ENCODE measurements at places on chromosomes 4 and X.
A peak's percentile ranks its signal among the peaks of the same experiment; 100 is the strongest.

GRCh38 chrX:71622576-71623450 is 4.5 kb upstream of the CXCR3 start:
- no peaks in the 10 kb centered on the region for H3K27me3 ChIP-seq
- H3K4me3 ChIP-seq: no peak overlapping the region
- DNase-seq: no peak
- peak overlapping the region; percentile 74 for H3K27ac ChIP-seq
- H3K36me3 ChIP-seq: no peaks in the 10 kb centered on the region

- no peaks in the 10 kb centered on the region for H3K27me3 ChIP-seq
- no peak overlapping the region for H3K27ac ChIP-seq
- DNase-seq: no peak
- H3K4me1 ChIP-seq: no peaks in the 10 kb centered on the region
- no peak overlapping the region for H3K4me3 ChIP-seq
Observed at GRCh38 chrX:100926453-100926852, 2.3 kb downstream of the XKRX start.

DNA sequence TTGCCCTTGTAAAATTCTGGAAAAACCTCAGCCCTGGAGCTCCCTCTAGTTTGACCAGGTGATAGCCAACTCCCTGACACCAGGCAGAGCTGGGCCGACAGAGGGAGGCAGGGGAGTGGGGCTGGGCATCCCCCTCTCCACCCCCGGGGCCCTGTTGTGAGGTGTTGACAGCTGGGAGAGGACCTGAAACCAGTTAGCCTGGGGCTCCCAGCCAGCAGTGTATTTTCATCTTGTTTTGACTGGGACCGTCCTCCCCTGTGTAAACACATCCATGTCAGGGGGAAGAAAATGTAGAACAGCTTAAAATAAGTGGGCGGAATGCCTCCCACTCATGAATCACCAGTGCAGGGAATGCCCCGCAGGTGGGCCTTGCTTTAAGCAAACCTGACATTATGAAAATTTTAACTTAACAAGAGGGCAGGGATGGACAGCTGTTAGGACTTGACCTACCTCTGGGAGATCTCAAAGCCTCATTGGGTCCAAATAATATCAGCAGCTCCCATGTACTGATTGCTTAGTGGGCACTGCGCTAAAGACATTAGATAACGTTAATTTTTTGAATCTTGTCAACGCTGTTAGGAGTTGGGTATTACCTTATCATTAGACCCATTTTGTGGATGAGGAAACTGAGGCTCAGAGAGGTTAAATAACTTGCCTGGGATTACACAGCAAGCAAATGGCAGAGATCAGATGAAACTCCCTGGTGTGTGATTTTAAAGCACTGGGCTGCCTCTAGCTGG is 45.9 kb downstream of the TSC22D3 start:
- no peaks in the 10 kb centered on the region for H3K36me3 ChIP-seq
- no peak for DNase-seq
- H3K4me3 ChIP-seq: no peak overlapping the region
- H3K27me3 ChIP-seq: no peaks in the 10 kb centered on the region
- peaks cover 52% of the 10 kb centered on the region for H3K4me1 ChIP-seq
- H3K27ac ChIP-seq: peak overlapping the region; percentile 38

GRCh38 chrX:24925430-24925829 is 90.3 kb downstream of the ARX start:
- no peak overlapping the region for H3K27ac ChIP-seq
- no peak for DNase-seq
- H3K4me3 ChIP-seq: no peak overlapping the region
- no peaks in the 10 kb centered on the region for H3K36me3 ChIP-seq
- no peaks in the 10 kb centered on the region for H3K4me1 ChIP-seq

DNA sequence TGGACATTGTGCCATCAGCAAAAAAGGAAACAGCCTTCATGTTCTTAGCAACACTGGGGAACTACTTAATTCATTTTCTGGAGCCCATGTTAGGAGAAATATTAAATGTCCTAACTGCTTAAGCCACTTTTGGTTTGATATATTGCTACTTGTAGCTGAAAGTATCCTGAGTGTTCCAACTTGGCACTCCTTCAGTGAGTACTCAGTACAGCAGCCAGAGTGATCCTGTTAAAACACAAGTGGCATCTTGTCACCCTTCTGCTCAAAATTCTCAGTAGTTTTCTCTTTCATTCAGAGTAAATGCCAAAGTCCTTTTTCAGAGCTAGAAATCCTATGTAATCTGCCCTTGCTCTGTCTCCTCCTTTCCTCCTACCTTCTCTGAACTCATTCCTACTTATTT is 522.0 kb downstream of the GRID2 start:
- H3K4me3 ChIP-seq: no peak overlapping the region
- no peak overlapping the region for H3K27ac ChIP-seq
- no peak for DNase-seq
- no peaks in the 10 kb centered on the region for H3K4me1 ChIP-seq
- H3K36me3 ChIP-seq: no peaks in the 10 kb centered on the region

DNA sequence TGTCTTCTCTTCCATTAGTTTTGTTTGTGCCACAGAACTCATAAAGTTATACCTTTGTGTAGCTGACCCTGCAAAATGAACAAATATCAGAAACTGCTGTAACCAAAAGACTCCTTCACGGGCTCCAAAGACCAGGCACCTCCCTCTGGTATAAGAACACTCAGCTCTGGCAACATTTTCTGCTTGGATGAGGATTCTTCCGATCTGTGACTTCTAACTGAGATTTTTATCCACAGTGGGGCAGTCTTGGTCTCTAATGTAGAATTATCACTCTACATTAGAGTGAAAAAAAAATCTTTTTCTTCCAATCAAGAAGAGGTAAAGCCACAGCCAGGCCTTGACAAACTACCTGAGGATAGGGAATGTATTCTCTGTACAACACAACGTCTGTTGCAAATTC is 38.5 kb upstream of the PRSS48 start:
- DNase-seq: no peak
- H3K27me3 ChIP-seq: no peaks in the 10 kb centered on the region
- no peaks in the 10 kb centered on the region for H3K36me3 ChIP-seq
- no peak overlapping the region for H3K27ac ChIP-seq

- H3K27ac ChIP-seq: no peak overlapping the region
- DNase-seq: no peak
- no peaks in the 10 kb centered on the region for H3K4me1 ChIP-seq
Observed at GRCh38 chr4:156362581-156362980, 408.9 kb upstream of the CTSO start.

GRCh38 chr4:78627966-78628678 is 76.6 kb downstream of the ANXA3 start:
- H3K27me3 ChIP-seq: no peaks in the 10 kb centered on the region
- no peak for DNase-seq
- peaks cover 3% of the 10 kb centered on the region for H3K4me1 ChIP-seq
- H3K36me3 ChIP-seq: no peaks in the 10 kb centered on the region
- H3K27ac ChIP-seq: no peak overlapping the region

DNA sequence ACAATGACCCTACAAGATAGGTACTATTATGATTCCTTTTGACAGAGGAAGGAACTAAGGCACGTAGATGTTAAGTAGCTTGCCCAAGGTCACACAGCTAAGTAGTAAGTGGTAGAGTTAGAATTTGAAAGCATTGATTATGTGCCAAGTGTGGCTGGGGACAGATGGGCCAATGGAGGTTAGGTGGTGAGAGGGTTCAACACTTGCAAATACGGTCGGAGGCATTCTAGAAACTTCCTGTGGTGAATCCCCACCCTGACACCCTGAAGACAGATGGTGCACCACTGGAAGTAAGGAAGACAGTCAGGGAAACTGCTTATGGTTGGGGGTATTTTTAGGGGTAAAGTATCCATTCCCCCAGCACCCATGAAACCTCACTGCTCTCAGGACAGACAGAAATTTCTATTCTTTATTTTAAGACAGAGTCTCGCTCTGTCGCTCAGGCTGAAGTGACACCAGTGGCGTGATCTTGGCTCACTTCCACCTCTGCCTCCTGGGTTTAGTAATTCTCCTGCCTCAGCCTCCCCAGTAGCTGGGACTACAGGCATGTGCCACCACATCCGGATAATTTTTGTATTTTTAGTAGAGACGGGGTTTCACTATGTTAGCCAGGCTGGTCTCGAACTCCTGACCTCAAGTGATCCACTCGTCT is 142.5 kb downstream of the RASL11B start:
- H3K4me1 ChIP-seq: peaks cover 7% of the 10 kb centered on the region
- H3K36me3 ChIP-seq: no peaks in the 10 kb centered on the region
- no peaks in the 10 kb centered on the region for H3K27me3 ChIP-seq
- H3K4me3 ChIP-seq: no peak overlapping the region

DNA sequence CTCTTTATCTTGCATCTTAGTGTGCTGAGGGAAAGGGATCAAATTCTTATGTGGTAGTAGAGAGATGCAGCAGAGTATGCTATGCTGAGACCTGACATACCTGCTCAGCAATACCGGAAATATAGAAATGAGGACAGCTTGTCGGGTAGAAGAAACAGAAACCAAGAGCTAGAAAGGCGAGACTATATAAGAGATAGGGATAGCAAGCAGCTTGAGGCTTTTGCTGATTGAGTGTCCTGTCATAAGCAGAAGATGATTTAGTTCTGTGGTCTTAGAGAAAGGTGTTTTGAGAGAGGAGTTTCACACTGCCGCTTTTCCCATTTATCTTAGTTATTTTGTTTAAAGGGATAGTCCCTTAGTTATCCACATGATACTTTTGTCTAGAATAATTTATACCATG is 31.7 kb downstream of the USP9X start:
- no peaks in the 10 kb centered on the region for H3K27me3 ChIP-seq
- no peak overlapping the region for H3K4me3 ChIP-seq
- peaks cover 47% of the 10 kb centered on the region for H3K4me1 ChIP-seq
- no peaks in the 10 kb centered on the region for H3K36me3 ChIP-seq

DNA sequence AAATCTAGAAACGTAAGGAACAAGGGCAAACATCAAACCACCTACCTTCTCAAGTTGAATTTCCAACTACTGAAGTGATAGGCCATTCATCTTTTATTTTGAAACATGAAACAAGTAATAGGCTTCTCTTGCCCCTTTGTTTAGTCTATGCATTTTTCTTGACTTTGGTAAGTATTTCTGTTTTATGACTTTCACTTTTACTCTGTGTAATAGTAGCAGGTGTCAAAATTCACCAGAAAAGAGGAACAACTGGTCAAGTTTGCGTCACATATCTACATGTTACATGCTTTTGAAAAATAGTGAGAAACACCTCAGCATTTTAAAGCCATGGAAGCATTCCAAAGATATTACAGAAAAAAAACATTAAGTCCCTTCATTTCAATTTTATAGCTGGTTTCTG is 157.1 kb upstream of the FTHL17 start:
- no peak overlapping the region for H3K27ac ChIP-seq
- no peak overlapping the region for H3K4me3 ChIP-seq
- no peaks in the 10 kb centered on the region for H3K4me1 ChIP-seq
- no peak for DNase-seq
- no peaks in the 10 kb centered on the region for H3K36me3 ChIP-seq
- no peaks in the 10 kb centered on the region for H3K27me3 ChIP-seq

DNA sequence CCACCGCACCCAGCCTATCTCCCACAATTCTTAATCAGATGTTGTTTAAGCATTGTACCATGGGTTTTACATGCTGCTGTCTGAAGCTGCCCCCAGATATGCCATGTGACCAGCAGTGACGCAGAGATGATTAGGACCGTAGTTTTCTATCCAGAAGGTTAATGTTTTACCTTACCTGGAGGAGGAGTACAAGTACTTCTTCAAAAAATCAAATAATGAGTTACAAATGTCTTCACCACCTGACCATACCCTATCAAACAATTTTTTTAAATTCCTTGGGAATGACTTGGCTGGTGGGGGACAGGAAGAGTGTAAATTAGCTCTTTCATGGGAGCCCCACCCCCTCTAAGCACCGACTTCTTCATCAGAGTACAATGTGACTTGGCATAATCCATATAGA is 16.2 kb upstream of the SGMS2 start:
- no peaks in the 10 kb centered on the region for H3K36me3 ChIP-seq
- H3K27ac ChIP-seq: no peak overlapping the region
- no peak overlapping the region for H3K4me3 ChIP-seq
- H3K27me3 ChIP-seq: no peaks in the 10 kb centered on the region
- no peak for DNase-seq

DNA sequence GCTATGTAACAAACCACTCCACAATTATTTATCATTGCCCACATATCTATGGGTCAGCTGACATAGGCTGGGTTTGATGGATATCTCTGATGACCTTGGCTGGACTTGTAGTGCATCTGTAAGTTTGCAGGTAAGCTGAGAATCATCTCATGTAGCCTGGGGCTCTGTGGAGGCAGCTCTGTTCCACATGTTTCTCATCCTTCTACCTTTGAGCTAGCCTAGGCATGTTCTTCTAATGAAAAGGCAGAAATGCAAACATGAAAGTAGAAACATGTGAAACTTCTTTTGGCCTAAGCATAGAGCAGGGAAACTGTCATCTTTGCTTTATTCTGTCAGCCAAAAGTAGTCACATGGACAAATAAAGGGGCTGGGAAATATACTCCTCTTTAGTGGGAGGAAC is 18.2 kb downstream of the MRPL1 start:
- H3K27ac ChIP-seq: no peak overlapping the region
- no peaks in the 10 kb centered on the region for H3K4me1 ChIP-seq
- no peak overlapping the region for H3K4me3 ChIP-seq
- DNase-seq: no peak

DNA sequence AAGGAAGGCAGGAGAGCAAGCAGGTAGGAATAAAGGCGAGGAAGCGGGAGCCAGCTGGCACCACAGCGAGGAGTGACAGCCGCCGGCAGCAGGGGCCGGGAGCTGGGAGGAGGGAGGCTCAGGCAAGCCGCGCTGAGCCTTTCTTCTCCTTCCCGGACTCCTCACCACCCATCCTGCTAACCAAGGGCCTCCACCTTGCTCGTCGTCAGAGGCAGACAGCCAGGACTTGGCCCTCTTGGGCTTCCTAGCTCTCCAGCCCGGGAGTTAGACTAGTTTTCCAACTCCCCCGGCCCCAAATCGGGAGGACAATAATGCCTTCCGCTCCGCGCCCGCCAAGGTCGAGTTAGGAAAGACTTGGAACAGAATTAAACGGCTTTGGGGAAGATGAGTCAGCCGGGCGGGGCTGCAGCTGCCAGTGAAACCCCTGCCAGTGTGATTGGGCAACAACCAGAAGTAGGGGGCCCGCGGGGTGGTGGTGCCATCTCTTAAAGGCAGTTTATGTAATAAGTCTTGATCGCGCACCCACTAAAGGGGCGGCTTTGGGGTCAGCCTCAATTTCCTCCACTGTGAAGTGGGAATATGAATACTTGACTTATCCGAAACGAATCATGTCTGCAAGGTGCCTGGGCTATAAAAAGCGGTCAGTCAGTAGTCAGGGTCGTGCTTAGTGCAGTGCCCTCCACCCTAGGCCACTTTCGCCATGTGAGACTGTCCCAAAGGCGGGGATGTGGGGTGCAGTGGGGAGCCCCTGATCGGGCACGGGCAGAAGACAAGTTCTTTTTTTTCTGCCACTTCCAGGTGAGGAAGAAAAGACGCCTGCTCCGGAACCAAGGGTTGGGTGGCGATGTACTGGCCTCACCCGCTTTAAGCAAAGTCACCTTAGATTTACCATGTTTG is 6.7 kb upstream of the HSD17B10 start:
- H3K27ac ChIP-seq: peak overlapping the region; percentile 66
- no peaks in the 10 kb centered on the region for H3K27me3 ChIP-seq
- peak; percentile 19 for DNase-seq
- H3K4me3 ChIP-seq: peak overlapping the region; percentile 70

DNA sequence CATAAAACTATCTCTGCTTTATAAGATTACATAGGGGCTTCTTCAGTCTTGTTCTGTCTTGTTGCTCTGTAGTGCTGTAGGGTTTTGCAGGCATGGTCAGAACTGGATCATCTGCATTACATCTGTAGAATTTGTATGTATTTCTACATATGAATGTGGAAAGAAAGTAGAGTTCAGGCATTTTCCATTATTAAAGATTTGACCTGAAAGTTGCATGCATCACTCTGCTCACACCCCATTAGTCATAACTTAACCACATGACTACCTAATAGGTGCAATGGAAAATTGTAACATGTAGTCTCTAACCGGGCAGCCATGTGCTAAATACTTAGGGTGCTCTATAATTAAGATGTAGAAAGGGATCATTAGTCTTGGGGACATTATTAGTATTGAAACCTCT is 45.7 kb upstream of the AGA start:
- DNase-seq: no peak
- no peak overlapping the region for H3K4me3 ChIP-seq
- H3K4me1 ChIP-seq: no peaks in the 10 kb centered on the region

Data from thoracic aorta (tissue), 2 donors.